Activated naive CD8-positive, alpha-beta T cell treated with anti-CD3 and anti-CD28 coated beads for 36 hours (primary cell): ENCODE measurements at places on chromosomes 13 and 19. TPM values are rescaled to one million over a fixed set of nuclear protein-coding genes. Genes with fewer than 3 reads are reported as not detected.

GRCh38 chr13:20219577-20219976, 12.5 kb downstream of the GJB6 start:
- no peak for DNase-seq

TMEM86B gene
- total RNA-seq = 7.3 TPM

DNA sequence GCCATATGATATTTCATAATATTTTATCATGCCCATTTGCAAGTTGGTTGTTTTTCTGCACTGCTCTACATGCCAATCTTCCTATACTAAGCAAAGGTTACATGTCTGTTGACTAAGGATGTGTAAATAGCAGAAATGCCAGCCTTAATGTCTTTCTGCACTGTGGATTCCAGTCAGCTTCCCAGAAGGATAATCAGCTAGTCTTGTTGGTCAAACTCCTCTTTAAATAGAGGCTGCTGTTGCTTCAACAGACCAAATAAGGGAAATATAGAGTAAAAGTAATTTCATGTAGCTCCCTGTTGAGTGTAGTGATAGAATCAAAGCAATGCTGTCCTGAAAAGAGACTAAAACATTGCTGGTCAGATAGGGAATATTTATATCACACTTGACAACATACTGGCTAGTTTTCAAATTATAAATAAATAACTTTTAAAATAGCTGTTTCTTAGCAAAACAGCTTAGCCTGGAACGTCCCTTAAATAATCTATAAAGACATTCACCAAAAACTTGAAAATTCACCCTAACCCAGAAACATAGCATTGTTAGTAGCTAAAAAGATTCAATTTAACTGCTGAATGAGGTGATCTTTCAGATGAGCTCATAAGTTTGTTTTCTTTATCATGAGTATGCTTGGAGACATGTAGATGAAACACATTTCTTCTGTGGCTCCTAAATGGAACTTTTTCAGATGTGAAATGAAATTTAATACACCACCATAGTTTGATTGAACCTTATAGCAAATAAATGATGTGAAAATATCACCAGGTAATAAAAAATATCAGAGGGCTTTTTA, 56.6 kb downstream of the FRY start:
- no peak for DNase-seq

DNA sequence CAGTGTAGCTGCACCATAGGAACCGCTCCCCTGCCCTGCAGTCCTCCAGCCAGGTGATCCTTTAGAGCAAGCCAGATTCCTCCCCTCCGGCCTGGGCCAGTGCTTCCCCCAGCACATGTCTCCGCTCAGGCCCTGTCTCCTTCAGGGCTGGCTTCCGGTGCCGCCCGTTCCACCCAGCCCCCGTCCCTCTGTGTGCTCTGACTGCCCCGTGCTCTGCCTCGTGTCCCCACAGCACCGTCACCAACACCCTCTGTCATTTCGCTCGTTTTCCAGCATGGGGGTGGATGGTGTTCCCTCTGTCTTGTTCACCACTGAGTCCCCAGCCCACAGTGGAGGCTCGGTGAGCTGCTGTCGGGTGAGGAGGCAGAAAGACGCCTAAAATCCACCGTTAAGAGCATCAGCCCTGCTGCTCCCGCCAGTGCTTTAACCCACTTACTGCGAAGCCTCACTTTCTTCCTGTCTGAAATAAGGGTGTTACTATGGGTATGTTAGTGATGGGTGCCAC, 54.5 kb downstream of the TSSK6 start:
- peak; percentile 76 for DNase-seq

GRCh38 chr13:29570051-29570654, 25.3 kb downstream of the SLC7A1 start:
- no peak for DNase-seq

DNA sequence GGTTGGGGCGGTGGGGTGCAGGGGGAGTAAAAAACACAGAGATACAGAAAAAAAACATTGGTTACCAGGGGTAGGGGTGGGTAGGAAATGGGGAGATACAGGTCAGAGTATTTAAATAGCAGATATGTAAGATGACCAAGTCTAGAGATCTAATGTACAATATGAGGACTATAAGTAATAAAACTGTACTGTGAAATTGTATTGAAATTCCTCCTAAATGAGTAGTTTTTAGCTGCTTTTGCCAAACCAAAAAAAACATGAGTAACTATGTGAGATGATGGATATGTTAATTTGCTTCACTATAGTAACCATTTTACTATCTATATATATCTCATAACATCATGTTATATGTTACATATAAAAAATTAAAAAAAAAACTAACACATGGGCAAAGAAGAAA, 29.6 kb downstream of the VWA8 start:
- no peak for DNase-seq

HSPB6 gene
- total RNA-seq = 0.39 TPM

PSG6 gene
- not detected for total RNA-seq
